Cardiac fibroblast (primary cell): ENCODE measurements at places on chromosomes 11 and 22.
A peak's percentile ranks its signal among the peaks of the same experiment; 100 is the strongest.

DNA sequence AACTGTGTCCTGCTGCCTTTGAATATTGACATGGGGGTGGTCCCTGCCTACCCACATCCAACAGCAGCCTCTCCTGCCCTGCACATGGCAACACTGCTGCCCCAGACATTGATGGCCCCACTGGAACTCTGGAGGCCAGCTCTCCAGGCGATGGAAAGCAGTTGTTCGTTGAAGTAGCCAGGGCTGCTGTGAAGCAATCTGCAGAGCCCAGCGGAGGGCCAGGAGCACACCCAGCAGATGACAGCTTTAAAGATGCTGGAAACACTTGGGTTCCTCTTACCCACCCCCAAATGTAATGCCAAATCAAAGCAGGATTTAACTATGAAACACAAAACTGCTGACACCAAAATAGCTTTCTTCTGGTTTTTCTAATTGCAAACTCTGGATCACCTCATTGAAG is 165.6 kb upstream of the NAV2 start:
- DNase-seq = no peak

DNA sequence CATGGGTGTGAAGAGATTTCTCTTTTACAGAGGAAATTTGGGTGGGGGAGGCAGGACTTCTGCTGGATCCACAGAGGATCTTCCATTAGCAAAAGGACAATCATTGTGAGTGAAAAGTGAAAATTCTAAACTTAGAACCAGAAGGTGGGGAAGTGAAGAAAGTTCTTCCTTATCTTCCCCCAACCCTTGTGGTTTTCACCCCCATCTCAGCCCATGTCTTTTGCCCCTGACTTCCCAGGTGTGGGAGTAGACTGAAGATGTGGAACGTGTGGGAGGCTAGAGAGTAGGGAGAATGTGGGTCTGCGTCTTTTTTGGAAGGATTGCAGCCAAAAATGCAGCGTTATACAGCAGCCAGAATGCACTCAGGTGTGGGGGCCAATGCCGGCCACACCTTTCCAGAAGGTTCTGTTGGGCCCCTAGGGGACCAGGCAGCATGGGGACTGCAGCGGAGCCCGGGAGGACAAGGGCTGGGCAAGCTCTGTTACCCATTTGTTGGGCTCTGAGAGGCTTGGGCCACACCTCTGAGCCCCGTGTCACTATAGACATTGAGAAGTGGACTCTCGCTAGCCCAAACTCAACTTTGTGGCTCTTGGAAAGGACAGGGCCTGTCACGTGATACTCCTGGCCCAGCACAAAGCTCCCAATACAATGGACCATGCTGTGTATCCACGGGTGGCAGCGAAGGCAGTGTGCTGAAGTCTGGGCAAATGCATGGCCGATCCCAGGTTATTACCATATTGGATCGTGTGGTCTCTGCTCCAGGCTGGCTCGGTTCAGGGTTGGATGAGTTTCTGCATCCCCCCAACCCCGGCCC is 32.8 kb upstream of the LINC01488 start:
- DNase-seq = no peak

- DNase-seq = no peak
Observed at GRCh38 chr11:20616920-20617319, 17.5 kb downstream of the SLC6A5 start.

GRCh38 chr11:68855205-68855981 is 13.7 kb upstream of the CPT1A start:
- DNase-seq = peak; percentile 13

- no peak for DNase-seq
Observed at GRCh38 chr22:21623648-21623970, 6.2 kb downstream of the YDJC start.

- no peak for DNase-seq
Observed at GRCh38 chr11:2539371-2540222, 94.8 kb downstream of the KCNQ1 start.

DNA sequence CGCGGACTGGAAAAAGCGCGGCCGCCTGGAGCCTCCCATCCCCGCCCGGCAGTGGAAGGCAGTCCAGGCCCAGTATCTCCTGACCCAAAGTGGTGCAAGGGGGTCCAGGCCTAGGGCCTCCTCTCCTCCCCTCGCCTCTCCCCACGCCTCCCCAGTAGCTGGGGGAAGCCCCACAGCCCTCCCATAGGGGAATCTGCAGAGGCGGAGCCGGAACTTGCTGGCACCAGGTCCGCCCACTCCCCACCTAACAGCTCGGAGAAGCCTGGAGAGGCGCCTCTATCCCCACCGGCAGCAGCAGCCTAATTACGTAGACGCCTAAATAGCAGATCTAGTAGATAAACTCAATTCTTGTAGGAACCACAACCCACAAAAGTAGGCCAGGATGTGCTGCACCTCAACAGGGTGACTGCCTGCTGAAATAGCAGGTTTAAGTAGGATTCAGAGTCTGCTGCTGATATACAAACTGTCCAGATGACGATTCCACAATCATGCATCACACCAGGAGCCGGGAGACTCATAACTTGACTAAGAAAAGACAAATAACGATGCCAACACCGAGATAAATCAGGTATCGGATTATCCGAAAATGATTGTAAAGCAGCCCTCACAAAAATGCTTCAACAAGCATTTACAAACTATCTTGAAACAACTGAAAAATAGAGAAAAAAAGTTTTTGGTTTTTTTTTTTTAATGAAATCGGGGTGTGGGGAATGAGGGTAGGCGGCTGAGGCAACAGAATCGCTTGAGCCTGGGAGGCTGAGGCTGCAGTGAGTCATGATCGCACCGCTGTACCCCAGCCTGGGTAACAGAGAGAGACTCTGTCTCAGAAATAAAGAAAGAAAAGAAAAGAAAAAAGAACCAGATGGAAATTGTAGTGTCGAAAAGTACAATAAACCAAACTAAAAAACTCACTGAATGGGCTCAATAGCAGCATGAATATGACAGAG is 11.4 kb upstream of the BRD1 start:
- no peak for DNase-seq

DNA sequence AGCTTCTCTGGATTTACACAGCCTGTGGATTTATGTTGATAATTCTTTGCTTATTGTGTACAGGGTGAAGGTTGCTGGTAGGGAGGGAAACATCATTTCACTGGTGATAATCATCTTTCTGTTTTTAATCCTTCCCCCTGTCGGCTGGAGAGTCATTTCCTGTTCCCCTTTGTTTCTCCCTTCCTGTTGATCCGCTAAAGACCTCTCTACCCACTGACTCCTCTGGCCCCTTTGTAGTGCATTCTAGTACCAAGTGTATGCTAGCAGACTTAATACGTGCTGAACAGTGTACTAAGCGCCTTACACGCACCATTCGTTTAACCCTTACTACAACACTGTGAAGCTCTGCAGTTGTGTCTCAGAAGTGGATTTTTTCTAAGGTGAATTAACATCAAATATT is 19.0 kb upstream of the OR9Q1 start:
- DNase-seq = peak; percentile 37

DNA sequence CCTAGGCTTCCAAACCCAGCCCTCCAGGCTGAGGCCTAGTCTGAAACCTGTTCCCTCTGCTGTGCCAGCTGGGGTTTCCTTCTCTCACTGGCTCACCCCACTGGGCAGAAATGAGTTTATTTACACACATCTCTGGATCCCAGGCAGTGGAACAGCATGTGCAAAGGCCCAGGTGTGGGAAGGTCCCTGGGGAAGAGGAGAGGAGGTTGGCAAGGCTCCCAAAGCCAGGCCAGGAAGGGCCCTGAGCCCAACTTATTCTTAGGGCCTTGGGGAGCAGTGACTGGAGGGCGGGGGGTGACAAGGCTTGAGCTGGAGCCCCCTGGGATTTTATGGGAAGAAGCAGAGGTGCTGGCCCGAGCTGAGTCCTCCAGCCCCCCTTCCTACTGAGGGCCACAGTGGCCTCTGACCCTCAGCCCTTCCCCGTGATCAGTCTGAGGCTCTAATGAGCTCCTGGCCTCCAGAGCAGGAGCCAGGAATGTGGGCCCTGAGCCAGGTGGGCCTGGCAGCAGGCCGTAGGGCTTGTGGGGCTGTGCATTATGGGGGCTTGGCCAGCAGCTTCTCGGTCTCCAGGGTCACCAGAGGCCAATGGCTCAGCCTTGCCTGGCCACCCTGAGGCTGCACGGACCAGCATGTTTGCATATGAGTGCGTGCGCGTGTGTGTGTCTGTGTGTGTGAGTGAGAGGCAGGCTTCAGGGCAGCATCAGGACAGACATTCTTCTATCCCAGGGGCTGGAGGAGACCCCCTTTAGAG is 2.9 kb downstream of the MYO7A start:
- DNase-seq = peak; percentile 81

DNA sequence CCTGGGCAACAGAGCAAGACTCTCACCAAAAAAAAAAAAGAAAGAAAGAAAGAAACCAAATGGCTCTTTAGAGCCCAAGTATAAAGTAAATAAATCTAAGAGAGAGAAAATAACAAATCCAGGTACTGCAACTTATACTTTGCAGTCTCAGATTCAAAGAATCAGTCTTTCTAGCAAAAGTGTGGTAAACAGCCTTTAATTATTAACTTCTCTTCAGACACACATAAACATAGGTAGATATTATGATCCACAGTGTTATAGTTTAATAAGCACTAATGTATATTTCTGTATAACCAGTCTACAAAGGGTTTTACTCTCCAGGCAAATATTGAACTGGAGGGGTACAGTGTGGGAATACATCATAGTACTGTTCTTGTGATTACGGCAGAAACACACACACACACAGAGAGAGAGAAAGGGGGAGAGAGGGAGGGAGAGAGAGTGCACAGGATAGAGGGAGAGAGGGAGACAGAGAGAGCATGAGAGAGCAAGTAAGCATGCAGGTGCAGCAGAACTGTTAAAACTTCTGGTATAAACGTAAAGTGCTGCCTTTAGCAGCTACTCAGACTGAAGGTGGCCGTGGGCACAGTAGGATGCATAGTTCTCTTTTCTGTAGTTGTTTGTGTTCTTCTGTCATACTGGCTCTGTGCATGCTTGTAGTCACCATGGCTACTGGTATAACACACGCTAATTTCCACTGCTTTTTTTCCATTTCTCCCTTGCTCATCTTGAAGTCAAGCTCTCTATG is 32.3 kb downstream of the MTMR2 start:
- DNase-seq = peak; percentile 12

- DNase-seq = no peak
Observed at GRCh38 chr11:586376-587316, 10.4 kb downstream of the PHRF1 start.

DNA sequence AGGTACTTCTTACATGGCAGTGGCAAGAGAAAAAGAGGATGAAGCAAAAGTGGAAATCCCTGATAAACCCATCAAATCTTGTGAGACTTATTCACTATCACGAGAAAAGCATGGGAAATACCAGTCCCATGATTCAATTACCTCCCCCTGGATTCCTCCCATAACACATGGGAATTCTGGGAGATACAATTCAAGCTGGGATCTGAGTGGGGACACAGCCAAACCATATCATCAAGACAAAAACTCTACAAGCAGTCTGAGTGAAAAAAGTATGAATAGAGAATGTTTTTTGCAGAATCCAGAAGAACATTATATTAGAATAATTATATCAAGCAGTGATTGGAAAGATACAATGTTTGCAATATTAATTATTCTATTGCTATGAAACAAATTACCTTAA is 893.7 kb downstream of the FAM181B start:
- peak; percentile 6 for DNase-seq

DNA sequence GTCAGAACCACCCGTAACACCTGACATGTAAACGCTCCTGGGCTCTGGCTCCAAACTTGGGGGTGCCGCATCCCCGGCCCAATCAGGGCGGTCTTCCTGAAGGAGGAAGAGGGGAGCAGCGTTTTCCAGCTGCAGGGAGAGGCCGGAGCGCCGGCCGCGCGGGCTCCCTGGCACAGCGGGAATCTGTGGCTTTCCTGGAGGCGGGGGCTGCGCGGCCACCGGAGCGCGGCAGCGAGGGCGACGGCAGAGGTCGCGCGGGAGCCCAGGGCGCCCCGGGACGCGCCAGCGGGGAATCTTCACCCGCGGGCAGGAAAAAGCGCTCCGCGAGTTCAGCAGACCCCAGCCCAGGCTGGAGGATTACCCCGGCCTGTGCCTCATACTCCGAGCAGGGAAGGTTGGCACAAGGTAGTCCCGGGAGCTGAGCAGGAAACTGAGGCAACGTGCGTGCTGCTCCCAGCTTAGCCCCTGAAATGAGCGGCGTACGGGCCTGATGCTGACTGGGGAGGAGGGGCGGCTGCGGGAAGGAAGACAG is 600 bp upstream of the ESAM start:
- no peak for DNase-seq

- no peak for DNase-seq
Observed at GRCh38 chr11:134561331-134561720, 149.3 kb upstream of the B3GAT1 start.

DNA sequence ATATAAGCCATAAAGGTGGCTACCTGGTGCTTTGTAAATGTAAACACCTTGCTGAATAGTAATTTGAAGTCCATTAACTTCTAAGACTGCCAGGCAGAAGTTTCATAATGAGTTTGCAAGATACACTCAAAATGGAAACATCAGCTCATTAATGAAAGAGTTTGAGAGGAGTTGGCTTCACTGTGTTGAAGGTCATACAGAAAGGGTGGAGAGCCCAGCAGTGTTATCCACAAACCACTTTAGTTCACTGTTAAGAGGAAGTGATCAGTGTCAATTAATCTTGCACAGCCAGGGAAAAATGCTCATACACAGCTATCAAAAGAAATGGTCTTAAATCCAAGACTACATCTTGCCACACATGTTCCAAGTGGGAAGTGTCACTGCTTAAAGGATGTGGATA is 689.4 kb downstream of the JRKL start:
- DNase-seq = no peak

- DNase-seq = no peak
Observed at GRCh38 chr11:16117989-16118756, 238.2 kb downstream of the SOX6 start.

DNA sequence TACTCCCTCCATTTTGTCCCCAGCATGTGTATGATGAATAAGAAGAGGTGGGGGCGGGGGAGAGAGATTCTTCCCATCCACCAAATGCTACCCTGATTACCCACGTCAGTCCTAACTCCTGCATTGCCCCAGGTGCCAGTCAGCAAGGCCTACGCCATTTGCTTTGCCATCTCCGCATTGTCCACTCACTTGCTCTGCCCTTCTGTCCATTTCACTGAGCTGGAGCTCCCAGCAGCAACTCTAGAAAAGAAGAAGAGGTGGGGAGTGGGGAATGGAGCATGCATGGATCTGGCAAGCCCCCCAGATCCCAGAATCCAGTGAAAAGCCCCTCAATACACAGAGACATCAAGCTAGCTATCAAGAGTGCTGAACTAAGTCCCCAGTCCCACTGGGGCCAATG is 19.0 kb downstream of the WT1 start:
- no peak for DNase-seq

- peak; percentile 73 for DNase-seq
Observed at GRCh38 chr11:6855971-6856541, 6.8 kb upstream of the OR10A2 start.
